CD4-positive, alpha-beta T cell treated with Interleukin-12 subunit alpha and Interleukin-12 subunit beta, for 1 hour (primary cell): ENCODE measurements at places on chromosomes 1 and 21.

GRCh38 chr1:177170756-177171535 is at the start of gene BRINP2:
Gene BRINP2 (plus strand): TSS chr1:177170958. CDS start chr1:177229877, 58,919 bp downstream.
- DNase-seq, result no peak

DNA sequence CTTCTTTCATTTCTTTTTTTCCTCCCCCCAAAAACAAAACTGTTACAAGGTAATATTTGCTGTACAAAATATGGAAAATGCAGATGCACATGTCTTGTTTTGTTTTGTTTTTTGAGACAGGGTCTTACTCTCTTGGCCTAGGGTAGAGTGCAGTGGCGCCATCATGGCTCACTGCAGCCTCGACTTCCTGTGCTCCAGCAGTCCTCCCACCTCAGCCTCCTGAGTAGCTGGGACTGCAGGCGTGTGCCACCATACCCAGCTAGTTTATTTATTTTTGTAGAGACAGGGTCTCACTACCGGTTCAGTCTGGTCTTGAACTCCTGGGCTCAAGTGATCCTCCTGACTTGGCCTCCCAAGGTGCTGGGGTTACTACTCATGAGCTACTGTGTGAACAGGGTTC is 15.5 kb downstream of the PRRC2C start:
- DNase-seq, result no peak

DNA sequence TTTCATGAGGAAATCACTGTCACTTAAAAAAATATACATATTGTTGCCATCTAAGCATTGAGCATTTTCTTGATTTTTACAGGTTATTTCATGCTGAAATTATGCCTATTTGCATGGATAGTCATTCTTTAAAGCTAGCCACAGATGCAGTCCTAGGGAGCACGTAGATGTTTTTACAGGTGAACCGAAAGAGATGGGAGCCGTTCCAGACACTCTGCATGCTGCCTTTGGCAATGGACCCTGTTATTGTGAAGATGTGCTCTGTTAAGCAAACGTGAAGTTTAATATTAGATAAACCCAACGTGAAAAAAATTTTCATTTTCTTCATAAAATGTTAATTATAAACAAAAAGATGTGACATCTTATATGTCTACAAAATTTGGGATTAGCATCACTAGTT is 7.1 kb downstream of the PROX1 start:
- no peak for DNase-seq

DNA sequence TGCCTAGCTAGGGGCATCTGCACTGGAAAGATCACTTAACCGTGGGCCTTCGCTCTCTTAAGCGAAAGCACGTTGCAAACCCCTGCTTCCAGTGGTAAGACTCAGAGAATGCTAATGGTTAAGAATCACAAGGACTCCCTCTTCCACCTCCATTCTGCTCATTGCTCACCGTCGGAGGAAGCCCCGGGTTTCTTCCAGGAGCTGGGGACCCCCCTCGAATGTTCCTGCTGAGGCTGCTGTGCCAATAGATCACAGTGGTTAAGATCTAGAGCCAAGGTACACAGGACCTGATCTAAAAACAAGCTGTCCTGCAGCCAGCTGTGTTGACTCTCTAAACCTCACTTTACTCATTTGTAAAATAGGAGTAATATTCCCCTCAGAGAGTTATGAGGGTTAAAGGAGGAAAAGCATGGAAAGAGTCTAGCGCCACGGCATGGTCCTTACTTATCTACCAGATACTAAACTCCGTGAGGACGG is 765 bp downstream of the VAMP3 start:
- no peak for DNase-seq

DNA sequence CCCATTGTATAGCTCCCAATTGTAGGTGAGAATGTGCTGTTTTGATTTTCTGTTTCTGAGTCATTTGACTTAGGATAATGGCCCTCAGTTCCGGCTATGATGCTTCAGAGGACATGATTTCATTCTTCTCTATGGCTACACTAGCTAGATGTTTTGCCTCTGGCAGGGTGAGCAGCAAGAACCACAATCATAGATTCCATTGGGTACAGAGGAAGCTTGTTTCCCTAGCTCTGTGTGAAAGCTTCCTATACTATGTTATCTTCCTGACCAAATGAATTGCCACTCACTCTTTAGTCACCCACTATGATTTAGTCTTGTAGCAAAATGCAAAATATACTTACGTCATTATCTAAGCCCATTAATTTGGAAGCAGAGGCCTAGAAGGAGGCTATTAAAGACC is 616.3 kb downstream of the PLA2G4A start:
- no peak for DNase-seq

DNA sequence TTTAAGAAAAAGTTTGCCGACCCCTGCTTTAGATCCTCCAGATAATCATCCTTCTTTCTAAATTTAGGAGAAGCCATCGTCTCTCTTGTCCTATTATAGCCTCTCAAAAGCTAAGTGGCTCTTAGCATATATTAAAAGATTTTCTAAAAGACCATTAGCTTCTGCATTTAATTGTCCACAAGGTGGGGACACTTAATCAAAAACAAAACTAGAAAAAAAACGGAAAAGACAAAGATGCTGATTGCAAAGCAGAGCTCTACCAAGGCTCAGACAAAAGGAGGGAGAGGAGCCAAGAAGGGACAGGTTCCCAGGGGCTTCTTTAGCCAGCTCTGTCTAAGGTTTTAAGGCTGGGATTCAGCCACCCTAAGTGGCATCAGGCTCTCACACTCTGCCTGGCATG is 128.3 kb upstream of the HMGB4 start:
- DNase-seq, result no peak

GRCh38 chr1:14061204-14061603 is 361.2 kb downstream of the PRDM2 start:
- no peak for DNase-seq

GRCh38 chr1:245375789-245376460 is 221.1 kb downstream of the KIF26B start:
- no peak for DNase-seq
